ENCODE measurements at places on chromosomes 6 and 20.

GRCh38 chr6:72505446-72505845 lies 116.4 kb upstream of the KCNQ5 start:
- no peak for DNase-seq

- no peak for DNase-seq
Measured at GRCh38 chr6:68086199-68086598, 548.9 kb upstream of the ADGRB3 start.

DNA sequence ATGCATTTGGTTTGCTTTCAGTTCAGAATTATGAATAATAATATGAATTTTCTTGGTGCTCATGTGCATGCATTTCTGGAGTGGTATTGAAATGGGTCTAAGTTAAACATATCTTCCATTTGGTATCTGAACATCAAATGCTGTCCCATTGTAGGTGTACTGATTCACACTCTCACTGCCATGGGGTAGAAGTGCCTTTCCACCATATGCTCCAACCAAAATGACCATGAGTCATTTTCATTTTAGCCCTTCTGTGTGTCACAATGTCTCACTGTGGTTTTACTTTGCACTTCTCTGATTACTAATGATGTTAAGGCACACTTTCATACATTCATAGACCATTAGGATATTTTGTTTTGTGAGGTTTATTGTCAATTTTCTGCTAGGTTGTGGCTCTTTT lies 211.9 kb downstream of the HAO1 start:
- no peak for DNase-seq

GRCh38 chr6:160329188-160329587 lies 19.0 kb upstream of the SLC22A3 start:
- DNase-seq: no peak

GRCh38 chr6:52549428-52549827 lies 27.4 kb downstream of the TRAM2 start:
- DNase-seq: no peak

DNA sequence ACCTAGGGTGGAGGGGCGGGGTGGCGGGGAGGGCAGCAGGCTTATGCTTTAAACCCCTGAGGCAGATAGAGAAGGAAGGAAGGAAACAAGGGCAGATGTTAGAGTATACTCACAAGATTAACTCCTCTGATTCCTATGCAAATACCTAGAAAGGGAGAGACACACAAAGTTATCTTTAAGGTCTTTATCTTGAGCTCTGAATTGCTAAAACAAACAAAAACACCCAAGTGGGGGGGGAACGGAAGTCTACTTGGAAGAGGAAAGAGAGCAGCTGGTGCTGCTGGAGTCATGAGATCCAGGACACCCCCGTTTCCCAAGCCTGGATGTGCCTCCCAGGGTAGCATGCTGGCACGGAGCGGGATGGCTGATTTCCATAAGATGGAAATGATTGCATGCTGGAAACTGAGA lies 43.4 kb downstream of the PLAGL1 start:
- no peak for DNase-seq

GRCh38 chr6:40738551-40739193 lies 151.5 kb upstream of the LRFN2 start:
- DNase-seq: no peak

DNA sequence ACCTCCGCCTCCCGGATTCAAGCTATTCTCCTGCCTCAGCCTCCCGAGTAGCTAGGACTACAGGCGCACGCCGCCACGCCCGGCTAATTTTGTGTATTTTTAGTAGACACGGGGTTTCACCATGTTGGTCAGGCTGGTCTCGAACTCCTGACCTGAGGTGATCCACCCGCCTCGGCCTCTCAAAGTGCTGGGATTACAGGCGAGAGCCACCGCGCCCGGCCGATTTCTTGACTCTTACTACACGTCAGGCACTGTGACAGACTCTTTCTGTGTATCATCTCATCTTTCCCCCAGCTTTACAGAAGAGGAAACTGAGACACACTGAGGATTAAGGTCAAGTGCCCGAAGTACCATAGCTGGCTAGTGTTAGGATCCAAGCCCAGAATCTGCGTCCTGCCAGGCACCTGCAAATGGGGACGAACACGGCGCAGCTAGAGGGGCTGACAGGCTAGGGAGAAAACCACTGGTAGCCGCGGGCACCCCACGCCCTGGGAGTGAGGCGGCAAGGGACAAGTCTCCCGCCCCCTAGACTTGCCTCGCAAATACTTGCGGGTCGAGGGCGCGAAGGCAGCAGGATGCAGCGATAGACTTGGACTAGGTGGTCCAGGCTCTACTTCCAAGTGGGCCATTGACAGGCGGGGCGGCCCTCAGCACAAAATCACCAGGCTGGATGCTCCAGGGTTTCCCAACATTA lies 1.1 kb upstream of the TAF8 start:
- DNase-seq: no peak

DNA sequence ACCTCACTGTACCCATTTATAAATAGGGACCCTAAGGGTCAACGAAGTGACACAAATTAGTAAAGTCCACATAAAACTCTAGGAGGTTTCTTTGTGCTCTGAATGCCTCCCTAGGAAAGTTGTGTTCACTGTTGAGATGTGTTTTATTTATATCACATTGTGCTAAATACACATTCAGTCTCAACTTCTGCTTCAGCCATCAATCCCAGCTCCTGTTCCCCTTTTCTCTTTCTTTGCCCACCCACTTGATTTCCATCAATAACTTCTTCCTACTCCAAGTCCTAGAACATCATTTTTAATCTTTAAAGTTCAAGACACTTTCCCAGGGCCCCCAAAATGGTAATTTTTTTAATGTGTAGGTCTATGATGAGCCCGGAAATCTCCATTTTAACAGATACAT lies 208.3 kb upstream of the RAB32 start:
- no peak for DNase-seq

DNA sequence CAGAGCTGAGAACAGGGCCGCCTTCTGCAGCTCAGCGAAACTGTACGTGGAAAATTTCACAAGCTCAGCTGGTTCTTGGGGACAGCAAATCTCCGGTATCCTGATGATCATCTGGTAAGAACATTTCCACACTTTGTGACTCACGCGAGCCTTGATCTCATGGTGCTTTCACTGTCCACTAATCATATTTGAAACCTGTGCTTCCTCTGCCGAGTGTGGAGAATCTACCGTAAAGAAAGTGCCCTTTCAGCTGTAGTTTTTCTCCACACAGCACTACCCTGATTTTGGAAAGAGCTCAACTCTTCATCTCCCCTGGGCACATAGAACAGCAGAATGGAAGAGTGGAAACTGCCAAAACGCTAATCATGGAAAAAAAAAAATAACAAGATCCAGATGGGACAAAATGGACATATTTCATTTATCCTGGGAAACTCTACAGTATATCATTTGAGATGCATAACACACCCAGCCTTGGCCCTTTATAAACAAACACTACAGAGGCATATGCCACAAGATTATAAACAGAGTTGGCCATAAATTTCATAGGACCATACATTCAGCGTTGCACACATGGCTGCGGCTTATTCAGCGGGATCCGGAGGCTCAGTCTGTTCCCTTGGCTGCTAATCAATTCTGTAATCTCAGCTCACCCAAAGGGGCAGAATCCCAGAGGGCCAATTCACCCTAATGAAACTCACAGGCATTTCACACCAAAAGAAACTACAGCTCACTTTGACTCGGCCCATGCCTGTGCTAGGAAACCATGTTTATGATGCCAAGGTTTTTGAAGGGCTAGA lies 434.5 kb downstream of the HDGFL1 start:
- no peak for DNase-seq

DNA sequence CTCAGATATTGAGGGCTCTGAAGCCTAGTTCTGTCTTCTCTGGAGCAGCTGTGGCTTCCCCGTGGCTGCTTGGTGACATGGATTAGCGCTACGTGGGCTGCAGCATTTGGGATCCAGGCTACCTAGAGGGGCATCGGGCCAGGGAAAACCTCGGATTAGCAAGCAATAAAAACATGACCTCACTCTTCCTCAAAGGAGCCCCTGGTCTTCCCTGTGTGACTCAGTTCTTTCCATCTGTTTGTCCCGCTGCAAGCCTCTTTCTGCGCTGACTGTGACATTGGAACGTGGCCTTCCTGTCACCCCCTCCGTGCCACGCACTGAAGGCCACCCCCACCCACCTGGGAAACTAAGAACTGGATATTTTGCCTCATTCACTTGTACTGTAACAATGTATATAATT lies 3.6 kb downstream of the MRGBP start:
- DNase-seq: no peak

GRCh38 chr20:35368666-35369423 lies 42.9 kb downstream of the UQCC1 start:
- DNase-seq: no peak

GRCh38 chr6:53239526-53239925 lies 90.9 kb upstream of the GCM1 start:
- DNase-seq: no peak

DNA sequence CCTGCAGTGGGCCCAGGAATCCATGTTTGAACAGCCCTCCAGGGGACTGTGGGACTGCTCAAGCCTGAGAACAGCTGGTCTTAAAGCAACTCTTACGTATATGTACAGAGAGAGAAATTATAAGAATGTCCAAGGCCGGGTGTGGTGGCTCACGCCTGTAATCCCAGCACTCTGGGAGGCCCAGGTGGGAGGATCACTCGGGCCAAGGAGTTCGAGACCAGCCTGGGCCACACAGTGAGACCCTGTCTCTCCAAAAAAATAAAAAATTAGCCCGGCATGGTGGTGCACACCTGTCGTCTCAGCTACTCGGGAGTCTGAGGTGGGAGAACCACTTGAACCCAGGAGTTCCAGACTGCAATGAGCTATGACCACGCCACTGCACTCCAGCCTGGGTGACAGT lies 134.0 kb downstream of the DTNBP1 start:
- no peak for DNase-seq

- DNase-seq: no peak
Measured at GRCh38 chr6:155883741-155884140, 428.1 kb upstream of the NOX3 start.

- no peak for DNase-seq
Measured at GRCh38 chr20:46564241-46564957, 13.9 kb upstream of the OCSTAMP start.

DNA sequence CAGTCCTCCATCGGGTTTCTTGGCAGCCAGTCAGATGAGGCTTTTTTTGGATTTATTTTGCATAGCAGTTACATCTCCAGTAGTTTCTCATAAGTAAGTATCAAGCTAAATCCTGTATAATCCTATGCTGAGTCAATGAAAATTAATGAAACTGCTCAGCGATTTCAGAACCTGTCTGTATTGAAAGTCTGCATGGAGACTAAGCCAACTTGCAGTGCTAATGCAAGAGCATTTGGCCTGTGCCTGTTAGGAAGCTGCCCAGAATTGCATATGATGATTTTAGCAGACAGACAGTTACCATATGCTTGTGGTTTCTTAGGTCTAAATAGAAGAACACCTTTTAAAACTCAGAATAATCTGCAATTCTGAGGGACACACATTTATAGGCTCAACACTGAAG lies 25.2 kb upstream of the LRRN4 start:
- no peak for DNase-seq

- no peak for DNase-seq
Measured at GRCh38 chr20:4187147-4187546, 171.8 kb upstream of the RNF24 start.

DNA sequence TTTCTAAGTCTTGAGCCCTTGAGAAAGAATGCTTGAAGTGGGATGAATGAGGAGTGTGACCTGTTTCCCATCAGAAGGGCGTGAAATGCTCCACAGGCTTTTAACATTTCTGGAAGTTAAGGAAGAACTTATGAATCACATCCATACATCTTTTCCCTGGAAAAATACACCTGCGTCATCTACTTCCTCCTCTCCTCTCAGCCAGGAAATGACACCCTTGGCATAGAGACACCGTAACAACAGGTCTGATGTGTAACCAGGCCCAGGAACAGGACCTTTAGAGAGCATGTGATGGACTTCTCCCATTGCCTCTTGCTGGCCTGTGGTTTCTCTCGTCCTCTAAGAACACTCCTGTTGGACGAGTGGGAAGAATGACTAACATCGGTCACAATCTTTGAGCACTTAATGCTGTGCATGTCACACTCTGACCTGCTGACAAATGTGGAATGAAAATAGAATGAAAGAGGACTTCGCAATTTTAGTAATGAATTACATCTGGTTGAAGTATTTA lies 28.5 kb upstream of the CITED2 start:
- no peak for DNase-seq

GRCh38 chr6:168200571-168201134 lies 118.9 kb downstream of the DACT2 start:
- DNase-seq: no peak

- no peak for DNase-seq
Measured at GRCh38 chr6:137957471-137957870, 90.4 kb downstream of the TNFAIP3 start.

DNA sequence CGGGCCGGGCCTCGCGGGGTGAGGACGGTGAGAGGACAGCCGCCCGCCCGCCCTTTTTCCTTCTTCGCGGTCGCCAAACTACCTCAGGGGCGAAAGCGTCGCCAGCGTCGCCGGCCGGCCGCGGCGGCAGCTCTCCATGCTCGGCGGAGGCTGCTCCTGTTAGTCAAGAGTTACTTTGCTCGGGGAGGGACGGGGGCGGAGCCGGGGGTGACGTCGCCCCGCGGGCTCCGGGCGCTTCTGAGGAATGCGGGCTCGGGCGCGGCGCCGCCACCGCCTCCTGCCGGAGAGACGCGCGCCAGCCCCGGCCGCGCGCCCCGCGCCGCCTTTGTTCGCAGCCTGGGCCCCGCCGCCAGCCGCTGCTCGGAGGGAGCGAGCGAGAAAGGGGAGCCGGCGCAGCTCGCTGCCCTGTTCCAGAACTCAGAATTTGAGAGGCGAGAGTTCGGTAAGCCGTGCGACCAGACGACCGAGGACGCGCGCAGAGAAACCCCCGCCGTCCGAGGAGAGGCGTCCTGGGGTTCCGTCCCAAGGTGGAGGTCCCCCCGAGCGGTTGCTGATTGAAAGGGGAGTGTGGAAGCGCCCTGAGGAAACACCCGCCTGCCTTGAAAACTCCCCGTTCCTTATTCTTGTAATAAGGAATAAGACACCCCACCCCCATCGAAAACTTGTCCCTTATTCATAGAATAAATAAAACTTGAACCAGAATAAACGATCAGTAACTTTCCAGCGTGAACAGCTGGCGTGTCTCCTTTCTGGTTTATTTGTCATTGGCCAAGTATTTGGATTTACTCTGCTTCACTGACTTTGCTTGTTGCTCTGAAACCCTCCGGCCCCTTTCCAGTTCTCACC lies at the start of gene PTPRK:
TSS of gene PTPRK (minus strand) at position 164 of the 846 bp plus-strand sequence. CDS start 241 bp downstream, outside the sequence.
- peak; percentile 59 for DNase-seq

GRCh38 chr6:168293636-168294530 lies 25.7 kb downstream of the DACT2 start:
- no peak for DNase-seq

GRCh38 chr20:30511322-30512030 lies 746.0 kb upstream of the DEFB115 start:
- no peak for DNase-seq
